ENCODE measurements at places on chromosomes 2 and 18. TPM values are rescaled to one million over a fixed set of nuclear protein-coding genes. Genes with fewer than 3 reads are reported as not detected.

Gene EFR3B
- 4.6 TPM for polyA plus RNA-seq

Gene HNMT
- polyA plus RNA-seq = 19.5 TPM

Gene RAB3GAP1
- 33.0 TPM for polyA plus RNA-seq

Gene TRIM43
- not detected for polyA plus RNA-seq

DNA sequence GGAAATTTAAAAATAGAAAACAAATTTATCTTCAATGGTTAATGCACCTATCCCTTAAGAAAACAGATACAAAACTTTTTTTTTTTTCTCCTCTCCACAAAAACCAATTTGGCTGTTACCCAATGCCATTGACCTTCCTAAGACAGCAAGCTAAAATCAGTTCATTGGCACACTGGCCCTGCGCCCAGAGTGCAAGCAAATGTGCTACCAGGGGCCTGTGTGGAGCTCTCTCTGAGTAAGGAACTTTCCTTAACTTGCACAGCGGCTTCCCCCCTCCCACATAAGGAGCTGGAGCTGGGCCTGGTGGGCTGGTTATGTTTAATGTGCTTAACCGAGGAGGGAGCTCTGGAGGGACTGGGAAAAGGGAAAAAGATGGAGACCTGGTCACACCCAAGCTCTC, 17.6 kb upstream of the POU3F3 start:
- DNase-seq = no peak

DNA sequence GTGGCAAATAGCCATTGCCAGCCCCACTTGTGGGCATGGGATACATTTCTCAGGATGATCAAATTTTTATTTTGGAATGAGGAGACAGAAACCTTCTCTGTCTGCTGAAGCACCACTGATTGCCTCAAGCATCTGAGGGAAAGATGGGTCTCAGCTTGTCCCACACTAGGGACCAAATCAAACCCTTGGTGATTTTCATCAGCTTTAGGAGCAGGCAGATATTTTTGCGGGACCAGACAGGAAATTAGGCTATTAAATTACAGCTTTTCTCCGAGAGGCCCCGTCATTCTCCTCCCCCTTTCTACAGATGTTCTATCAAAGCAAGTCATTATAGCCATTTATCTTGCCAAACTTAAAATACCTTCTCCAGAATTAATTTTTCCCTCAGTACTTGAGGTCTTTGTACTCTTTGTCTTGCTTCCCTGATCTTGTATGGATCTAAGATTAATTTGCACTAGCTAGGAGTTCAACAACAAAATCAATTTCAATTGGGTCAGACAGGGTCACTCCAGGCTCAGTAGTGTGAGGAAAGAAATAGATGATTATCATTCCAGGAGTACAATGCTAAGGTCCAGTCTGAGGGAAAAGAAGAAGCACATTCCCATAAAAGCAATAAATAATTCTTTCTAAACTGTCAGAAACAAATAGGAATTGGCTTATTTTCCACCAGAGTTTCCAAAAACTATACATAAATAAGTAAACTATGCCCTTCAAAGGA, 818.1 kb upstream of the SOX11 start:
- peak; percentile 21 for DNase-seq

- DNase-seq = no peak
These were observed 36.8 kb downstream of the POU3F3 start for GRCh38 chr2:104890685-104891069.

GRCh38 chr2:187390891-187391290, 57.2 kb downstream of the CALCRL start:
- DNase-seq = peak; percentile 75

DNA sequence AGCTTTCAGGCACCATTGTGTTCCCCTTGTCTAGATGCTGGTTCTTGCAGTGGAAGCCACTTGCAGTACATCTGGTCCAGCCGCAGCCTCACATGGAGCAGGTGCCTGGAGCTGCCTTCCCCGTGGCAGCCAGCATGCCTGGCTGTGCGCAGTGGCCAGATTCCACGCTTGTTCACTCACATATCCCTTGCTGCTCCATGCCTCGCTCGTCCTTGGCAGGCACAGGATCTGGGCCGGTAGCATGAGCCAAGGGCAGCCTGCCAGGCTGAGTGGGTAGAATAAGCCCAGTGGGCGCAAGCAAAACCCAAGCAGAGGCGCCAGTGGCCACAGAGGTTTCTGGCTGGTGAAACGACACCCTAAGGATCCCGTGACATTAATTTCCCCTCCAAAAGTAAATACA, 20.6 kb downstream of the TMX3 start:
- DNase-seq = no peak

All from muscle of back (tissue), 13 donors.